ENCODE measurements at places on chromosomes 1 and 21.

DNA sequence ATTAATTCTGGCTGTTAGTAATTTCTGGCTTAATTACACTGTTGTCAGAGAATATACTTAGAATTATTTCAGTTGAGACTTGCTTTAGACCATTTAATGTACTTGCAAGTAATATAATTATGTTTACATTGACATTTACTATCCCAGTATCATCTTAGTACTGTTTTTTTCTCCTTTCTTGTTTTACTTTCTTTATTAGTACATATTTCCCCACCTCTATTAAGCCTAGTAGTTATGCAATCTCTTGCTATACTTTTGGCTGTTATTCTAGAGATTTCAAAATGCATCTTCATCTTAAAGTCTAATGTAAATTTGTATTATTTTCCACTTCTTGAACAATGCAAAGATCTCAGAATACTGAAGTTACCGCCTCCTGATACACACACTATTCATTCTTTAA, 24.4 kb downstream of the BRWD1 start:
- no peak for DNase-seq

DNA sequence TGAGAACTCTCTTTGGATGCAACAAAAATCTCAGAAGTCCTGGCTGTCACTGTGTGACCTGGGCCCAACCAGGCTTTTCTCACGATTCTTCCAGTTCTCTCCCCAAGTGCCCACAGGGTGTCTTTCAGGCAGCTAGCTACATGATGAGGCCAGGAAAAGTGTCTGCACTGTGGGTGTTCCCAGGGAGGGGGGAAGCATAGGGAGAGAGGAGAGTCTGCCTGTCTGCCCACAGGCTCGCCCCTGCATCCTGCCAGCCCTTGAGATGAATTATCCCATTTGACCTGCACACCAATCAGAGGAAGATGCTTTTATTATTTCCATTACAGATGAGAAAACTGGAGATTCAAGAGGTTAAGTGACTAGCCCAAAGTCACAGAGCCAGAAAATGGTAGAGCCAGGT, 27.8 kb downstream of the FOXO6 start:
- no peak for DNase-seq

DNA sequence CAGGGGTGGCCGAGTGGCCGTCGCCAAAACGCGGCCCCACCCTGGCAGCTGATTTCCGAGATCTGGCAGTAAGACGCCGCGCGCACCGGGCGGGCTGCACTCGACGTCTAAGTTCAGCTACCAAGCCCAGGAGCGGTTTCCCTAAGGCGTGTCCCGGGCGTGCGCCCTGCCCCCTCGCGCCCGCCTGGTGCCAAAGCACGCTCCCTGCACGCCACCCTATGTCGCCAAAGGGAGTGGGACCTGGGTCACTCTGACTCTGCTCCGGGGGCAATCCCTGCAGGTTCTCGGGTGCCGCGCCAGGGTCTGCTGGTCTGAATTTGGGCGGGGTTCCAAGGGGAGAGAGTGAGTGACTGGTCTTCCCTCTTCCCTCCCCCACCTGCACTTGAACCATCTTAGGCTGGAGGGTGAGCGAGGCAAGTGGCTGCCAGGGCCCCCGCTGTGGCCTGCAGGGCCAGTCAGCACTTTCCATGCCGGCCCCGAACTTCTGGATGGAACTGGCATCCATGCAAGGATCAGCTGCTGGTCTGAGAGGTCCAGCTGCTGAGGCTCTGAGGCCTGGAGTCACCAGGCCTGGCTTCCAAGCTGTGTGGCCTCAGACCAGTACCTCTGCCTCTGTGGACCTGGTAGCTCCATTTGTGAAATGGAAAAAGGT, at the start of gene LRRC38:
Gene LRRC38, minus strand, starts transcription at position 109 of the 652 bp plus-strand sequence. CDS start 410 bp downstream, outside the sequence.
- DNase-seq: no peak

- DNase-seq: no peak
Observed at GRCh38 chr1:219931033-219931432, 2.7 kb upstream of the SLC30A10 start.

GRCh38 chr21:32452641-32453040, 40.1 kb downstream of the EVA1C start:
- no peak for DNase-seq

GRCh38 chr1:83639785-83640184, 359.1 kb downstream of the TTLL7 start:
- DNase-seq: no peak

DNA sequence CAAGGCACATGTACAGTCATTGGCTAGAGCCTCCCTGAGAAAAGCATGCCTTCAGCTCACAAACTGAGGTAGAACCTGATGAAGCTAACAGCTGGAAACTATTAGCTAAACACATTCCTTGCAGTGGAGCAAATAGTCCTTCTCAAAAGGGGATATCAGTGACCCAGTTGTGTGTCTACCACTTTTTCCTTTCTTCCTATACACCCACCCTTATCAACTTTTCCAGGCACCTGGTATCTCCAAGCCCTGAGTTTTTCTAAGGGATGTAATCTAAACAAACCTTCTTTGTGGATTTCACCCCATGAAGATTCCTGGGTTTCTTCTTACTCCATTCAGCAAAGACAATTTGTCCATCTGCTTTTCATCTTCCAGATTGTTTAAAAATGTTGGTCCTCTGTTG, 10.5 kb upstream of the ZSWIM5 start:
- DNase-seq: no peak

- no peak for DNase-seq
Observed at GRCh38 chr1:6703016-6703415, 1.4 kb upstream of the DNAJC11 start.
